Upper lobe of left lung (tissue), 6 donors: ENCODE measurements at places on chromosomes 1 and 21.

DNA sequence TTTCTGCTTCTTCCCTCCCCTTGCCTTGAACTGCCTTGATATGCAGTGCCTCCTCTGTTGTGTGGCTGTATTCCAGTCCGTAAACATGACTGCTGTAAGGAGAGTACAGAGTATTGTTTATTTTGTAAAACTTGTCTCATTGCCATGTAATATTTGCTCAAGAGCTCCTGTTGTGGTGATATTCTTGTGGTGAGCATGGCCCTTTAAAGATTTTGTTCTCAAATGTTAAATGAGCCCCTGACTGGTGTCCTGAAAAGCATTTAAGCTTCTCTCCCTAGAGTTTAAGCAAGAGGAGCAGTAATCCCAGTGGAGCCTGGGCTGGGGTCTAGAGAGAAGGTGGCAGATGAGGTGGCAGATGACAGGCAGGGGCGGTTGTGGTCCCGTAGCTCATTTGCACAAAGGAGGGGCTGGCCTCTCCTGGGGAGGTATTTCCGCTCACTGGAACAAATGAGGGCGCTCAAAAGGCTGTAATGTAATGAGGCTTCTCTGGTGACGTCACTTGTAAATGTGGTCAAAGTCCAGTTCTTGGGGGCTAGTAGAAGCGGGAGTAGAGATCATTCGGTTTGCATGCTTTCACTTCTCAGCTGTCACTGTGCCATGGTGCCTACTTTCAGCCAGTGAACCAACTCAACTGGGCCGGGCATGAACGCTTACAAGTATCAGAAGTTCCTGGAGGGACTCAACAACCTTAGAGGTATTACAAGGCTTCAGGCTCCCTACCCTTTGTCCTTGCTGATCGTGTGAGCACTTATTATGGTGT lies 46.0 kb upstream of the MACF1 start:
- peaks cover 61% of the 10 kb centered on the region for H3K4me1 ChIP-seq
- H3K27me3 ChIP-seq = no peaks in the 10 kb centered on the region
- peak overlapping the region; percentile 72 for H3K27ac ChIP-seq
- peaks cover 8% of the 10 kb centered on the region for H3K36me3 ChIP-seq
- H3K4me3 ChIP-seq = peak overlapping the region; percentile 26

- H3K36me3 ChIP-seq = peaks cover 47% of the 10 kb centered on the region
- H3K27me3 ChIP-seq = no peaks in the 10 kb centered on the region
- no peak overlapping the region for H3K4me3 ChIP-seq
- H3K27ac ChIP-seq = no peak overlapping the region
- peak; percentile 25 for DNase-seq
Observed at GRCh38 chr1:54857746-54858561, 29.0 kb downstream of the DHCR24 start.

GRCh38 chr1:229948438-229948837 lies 118.6 kb upstream of the GALNT2 start:
- no peak overlapping the region for H3K4me3 ChIP-seq
- H3K36me3 ChIP-seq = no peaks in the 10 kb centered on the region
- DNase-seq = no peak

DNA sequence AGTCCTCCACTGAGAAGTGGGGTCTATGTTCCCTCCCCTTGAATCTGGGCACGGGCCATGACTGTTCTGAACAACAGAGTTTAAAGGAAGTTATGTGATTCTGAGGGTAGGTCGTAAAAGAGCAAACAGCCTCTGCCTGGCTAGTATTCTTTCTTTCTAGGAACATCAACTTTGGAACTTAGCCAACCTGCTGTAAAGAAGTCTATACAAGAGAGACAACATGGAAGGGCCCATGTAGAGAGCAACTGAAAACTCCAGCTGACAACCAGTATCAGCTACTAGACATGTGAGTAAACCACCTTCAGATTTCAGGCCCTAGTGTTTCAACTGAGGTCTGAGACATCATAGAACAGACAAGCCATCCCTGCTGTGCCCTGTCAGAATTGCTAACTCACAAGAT lies 7.5 kb downstream of the SELENOF start:
- H3K36me3 ChIP-seq = peaks cover 9% of the 10 kb centered on the region
- no peak overlapping the region for H3K4me3 ChIP-seq
- DNase-seq = no peak
- peaks cover 16% of the 10 kb centered on the region for H3K4me1 ChIP-seq

DNA sequence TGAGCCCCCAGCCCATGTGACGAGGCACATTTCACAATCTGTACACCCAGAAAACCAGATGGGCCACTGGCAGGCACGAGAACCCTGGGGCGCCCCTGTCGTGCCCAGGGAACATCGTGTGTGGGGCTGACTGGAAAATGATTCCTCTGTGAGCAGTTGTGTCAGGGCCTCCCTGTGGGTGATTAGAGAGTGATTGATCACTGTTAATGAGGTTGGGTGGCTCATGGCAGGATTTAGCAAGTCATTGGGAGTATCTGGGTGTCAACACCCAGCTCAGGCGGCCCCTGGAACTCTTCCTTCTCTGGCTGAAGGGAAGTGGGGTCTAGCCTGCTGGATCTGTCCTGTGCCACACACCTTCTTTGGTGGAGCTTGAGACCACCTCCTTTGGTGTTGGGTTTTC lies 5.7 kb downstream of the GRHL3 start:
- H3K27ac ChIP-seq = no peak overlapping the region
- H3K4me1 ChIP-seq = peaks cover 18% of the 10 kb centered on the region
- H3K4me3 ChIP-seq = no peak overlapping the region
- DNase-seq = no peak
- H3K27me3 ChIP-seq = no peaks in the 10 kb centered on the region

DNA sequence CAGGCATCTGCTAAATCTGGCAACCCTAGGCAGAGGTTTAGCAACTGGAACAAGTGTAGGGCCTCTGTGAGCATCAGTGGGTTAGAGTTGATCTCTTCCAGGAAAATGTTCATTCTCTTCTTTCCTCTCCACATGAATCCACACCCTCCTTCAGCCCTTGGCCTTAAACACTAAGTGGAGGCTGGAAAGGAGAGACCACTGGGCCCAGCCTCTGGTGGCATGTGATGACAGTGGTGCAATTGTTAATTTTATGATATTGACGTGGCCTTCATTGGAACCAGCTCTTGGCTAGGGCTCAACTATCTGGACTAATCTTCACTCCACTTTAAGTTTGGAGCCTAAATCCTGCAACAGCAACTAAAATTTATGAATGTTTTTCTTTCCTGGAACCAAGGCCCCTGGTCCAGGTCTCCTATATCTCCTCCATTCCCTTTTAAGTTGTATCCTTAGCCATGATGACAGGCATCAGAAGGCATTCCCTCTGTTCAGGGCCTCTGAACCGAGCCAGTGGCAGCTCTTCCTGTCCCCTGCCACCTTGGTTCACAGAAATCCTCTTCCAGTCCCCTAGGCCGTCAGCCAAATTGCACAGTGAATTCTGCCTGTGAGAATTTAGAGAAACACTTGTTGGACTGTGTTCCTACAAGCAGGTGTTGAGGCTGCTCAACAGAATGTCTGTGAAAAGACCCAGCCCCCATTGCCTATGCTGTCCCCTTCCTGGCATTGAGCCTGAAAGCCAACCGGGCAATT lies 132.2 kb downstream of the PSMG1 start:
- H3K36me3 ChIP-seq = no peaks in the 10 kb centered on the region
- H3K4me3 ChIP-seq = no peak overlapping the region
- H3K4me1 ChIP-seq = peaks cover 10% of the 10 kb centered on the region
- DNase-seq = no peak
- H3K27ac ChIP-seq = no peak overlapping the region
